NCI-H345 (cell line): ENCODE measurements at places on chromosomes 1 and 21.

DNA sequence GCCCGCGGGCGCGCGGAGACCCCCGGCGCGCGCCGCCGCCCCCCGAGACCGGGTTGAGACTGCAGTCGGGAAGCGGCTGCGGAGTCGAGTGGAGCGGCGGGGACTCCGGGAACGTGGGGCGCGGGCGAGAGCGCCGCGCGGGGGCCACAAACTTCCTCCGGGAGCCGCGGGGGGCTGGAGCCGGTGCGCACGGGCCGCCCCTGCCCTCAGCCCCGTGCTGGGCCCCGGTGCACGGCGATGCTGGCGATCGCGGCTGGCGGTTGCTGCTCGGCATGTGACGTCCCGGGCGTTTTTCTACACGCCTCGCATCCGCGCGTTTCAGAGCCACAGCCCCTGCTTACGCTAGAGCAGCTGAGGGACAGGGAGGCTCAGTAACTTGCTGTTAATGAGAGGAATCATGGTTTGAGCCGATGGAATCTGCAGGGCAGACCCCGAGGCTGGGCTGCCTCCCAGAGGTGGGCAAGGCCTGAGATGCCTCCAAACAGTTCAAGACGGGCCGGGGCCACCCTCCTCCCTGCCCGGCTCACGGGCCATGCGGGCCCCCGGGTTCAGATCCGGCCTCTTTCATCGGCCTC, 520 bp downstream of the TMEM201 start:
- peak; percentile 5 for DNase-seq

GRCh38 chr1:175552306-175552705, 191.1 kb downstream of the TNR start:
- DNase-seq = no peak

DNA sequence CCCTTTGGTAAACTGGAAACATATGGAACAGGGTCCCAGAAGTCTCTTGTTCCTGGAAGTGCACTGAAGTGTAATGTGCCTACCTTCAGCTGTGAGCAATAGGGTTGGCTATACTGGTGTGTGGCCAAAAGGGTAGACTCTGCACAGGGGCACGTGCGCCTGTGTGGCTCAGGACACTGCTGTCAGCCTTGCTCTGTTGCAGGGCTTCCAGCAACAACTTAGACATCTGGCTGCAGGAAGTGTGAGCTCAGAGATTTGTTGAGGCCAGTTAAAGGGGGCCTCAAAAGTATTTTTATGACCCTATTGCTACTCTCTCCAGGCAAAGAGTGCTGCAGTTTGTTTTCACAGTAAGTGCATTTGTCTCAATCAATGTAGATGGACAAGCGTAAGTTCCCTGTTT, 7.5 kb downstream of the CTPS1 start:
- DNase-seq = no peak

- DNase-seq = peak; percentile 44
These were observed 25.1 kb upstream of the PHGDH start for GRCh38 chr1:119686661-119687060.

- DNase-seq = no peak
These were observed 61.9 kb downstream of the CRP start for GRCh38 chr1:159652506-159652905.

DNA sequence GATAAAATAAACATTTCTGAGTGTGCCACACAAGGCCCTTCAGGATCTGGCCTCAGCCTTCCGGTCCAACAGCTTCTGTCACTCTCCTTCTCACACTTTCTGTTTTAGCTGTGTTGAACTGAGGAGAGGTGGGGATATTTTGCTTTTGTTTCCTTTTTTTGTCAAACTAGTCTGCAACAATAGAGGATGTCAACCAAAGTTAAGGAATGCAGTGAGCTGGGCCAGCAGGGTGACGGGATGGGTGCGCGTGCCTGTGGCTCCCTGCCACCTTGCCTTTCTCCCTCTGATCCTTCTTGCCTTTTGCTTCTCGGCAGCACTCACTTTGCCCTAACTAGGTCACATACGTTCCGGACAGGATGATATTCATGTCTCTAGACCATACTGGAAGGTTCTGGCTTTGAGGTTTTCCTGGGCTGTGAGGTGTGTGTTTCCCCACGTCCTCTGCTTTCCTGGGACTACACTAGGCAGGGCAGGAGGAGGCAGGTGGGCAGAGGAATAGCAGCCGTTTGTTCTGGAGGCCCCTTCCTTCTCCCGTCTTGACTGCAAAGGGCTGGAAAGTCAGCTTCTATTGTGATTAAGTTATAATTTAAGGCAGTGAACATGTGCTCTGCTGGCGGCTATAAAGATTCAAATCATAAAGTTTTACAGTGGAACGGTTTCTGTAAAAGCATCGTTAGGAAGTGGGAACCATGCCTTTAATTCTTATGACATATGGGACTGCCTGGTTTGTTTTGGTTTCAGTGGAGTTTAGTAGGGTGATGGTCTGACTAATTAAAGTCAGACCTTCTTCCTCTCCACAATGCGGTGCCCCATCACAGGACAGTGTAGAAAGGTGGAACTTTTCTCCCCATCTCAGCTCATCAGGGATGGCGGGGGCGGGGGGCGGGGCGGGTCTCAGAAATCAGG, 67.8 kb downstream of the RNF220 start:
- no peak for DNase-seq

DNA sequence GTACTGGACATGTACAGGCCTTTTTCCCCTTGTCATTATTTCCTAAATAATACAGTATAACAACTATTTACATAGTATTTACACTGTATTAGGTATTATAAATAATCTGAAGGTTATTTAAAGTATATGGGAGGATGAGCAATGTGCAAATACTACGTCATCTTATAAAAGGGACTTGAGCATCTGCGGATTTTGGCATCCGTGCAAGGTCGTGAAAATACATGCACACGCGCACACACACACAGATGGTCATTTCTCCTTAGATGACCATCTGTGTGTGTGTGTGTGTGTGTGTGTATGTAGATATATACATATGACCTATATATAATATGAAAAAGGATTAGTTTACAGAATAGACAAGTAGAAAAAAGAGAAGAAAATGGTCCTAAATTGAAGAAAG, 15.4 kb downstream of the ALG14 start:
- DNase-seq = no peak

DNA sequence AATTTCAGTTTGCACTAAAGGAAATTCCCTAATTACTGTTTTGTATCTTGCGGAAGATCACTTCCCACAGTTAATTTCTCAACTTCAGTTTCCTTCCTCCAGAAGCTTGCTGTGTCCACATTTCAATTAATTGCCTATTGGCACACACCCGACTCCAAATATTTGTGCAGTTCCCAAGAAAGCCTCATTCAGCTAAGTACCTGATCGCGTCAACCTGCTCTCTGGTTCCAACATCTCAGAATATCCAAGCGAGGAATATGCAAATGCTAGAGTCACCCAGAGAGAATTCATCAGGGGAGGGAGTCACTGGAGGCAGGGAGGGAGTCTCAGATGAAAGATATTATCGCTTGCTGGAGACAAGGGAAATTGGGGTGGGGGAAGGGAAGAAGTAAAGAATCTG, 351.3 kb downstream of the RRAGC start:
- peak; percentile 9 for DNase-seq

DNA sequence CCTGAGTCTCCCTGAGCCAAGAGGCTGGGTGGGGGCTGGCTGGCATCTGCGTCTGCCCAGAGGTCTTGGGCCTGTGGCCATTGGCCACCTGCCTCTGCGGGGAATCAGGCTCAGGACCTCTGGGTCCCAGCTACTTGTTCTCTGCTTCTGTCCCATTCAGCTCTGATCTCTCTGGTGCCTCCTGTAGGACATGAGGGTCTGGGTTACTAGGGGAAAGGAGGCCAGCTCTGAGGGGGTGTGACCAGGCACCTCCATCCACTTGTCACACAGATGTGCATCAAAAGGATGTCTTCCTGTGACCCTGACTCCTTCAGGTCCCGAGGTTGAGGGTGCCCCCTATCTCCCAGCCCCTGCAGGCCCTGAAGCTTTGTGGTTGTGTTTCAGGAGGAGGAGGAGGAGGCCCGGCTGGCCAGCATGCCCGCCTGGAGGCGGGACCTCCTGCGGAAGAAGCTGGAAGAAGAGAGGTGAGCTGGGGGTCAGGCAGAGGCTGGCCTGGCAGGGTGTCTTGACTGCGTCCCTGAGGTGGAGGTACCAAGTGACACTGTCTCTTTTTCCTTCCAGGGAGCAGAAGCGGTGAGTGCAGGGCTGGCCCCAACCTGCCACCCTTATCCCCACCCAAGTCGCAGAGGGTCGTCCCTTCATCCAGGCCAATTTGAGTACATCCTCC, 9.0 kb downstream of the TNFRSF25 start:
- DNase-seq = no peak

GRCh38 chr1:56414728-56415224, 164.6 kb downstream of the PLPP3 start:
- DNase-seq = peak; percentile 95

- no peak for DNase-seq
These were observed 778.1 kb upstream of the TMPRSS15 start for GRCh38 chr21:19181604-19182140.

- no peak for DNase-seq
These were observed 216.1 kb downstream of the NPHP4 start for GRCh38 chr1:5776035-5776550.

- no peak for DNase-seq
These were observed 69.4 kb downstream of the DEGS1 start for GRCh38 chr1:224252479-224252878.

GRCh38 chr1:47679826-47680225, 242.0 kb downstream of the FOXD2 start:
- DNase-seq = no peak

GRCh38 chr1:84939151-84939550, 46.1 kb upstream of the LPAR3 start:
- DNase-seq = no peak

- DNase-seq = peak; percentile 84
These were observed 929 bp upstream of the FOXJ3 start for GRCh38 chr1:42335809-42336518.

DNA sequence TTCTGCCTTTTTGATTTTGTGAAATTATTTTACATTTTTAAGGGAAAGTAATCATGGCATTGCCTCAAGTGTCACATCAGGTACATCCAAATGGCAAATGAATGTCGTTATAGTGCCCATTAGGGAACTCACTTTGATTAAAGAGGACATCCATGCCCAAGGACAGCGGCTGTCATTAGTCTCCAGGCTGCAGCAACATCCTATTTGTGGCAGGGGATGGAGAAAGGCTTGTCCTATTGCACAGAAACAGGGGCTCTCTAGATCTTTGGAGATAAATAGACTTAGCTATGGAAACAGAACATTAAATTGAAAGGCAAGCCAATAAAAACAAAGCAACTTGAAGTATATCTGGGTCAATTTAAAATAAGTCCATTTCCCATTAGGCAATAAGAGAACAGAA, 439.3 kb downstream of the NEGR1 start:
- DNase-seq = no peak

GRCh38 chr1:160070243-160071163, 543 bp upstream of the KCNJ10 start:
- peak; percentile 72 for DNase-seq

DNA sequence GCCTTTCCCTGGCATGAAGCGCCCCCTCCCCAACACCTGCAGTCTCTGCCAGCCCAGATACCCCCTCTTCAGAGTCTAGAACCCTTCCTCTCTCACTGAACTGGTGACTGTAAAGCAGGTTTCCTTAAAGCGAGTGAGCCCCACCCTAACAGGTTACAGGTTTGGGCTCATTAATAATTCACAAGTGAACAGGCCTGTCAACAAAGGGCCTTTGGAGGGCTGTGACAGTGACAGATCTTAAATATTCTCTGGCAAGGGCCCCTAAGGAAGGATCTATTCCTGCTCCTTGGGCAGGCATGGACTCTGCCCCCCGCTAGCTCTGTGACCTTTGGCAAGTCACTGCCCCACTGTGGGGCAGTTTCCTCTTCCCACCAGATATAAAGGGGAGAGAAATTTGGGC, 5.6 kb upstream of the TTC39A start:
- no peak for DNase-seq

DNA sequence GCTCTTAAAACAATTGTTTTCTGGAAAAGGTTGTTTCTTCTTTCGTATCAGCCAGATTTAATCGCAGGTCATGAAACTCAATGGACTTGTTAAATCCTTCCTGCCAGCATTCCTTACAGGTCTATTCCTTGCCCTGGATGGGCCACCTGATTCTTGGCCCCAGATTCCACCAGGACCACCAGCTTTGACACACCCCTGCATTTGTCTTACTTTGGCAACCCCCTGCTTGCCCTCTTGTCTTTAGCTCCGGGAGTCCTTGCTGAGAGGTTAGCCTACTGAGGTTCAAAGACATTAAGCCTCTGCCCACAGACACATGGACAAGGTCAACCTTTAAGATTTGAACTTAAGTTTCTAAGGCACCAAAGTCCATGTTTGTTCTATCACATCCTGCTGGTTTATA, 27.1 kb upstream of the DAB1 start:
- DNase-seq = no peak

DNA sequence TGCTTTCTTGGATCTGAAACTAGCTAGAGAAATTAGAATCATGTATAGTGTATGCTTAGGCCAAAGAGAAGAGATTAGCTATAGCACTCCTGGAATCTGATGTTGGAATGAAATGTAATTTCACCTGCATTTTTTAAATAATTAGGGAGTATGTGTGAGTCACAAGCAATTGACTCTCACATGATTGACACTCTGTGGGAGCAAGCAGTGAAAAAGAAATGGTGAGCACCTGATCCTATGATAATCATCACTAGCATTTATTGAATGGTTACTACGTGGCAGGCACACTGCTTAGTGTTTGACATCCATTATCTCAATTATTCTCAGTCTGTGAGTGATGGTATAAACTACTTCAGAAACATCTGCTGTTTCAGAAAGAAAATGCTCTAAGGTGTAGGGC, 176.6 kb downstream of the NRIP1 start:
- DNase-seq = no peak

DNA sequence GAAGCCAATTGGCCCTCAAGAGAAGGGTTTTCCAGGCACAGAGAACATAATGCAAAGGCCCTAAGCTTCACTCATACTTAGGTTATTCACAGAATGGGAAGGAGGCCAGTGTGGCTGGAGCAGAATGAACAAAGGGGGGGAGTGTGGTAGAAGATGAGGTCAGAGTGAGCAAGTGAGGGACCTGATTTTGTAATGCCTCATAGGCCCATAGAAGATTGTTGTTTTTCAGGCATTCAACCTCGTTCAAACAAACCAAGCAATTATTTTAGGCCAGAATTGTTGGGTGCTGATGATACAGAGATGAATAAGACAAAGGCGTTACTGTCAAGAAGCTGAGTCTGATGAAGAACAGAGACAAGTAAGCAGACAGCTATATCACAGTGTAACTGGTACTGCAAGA, 54.5 kb upstream of the RAP1A start:
- DNase-seq = no peak

DNA sequence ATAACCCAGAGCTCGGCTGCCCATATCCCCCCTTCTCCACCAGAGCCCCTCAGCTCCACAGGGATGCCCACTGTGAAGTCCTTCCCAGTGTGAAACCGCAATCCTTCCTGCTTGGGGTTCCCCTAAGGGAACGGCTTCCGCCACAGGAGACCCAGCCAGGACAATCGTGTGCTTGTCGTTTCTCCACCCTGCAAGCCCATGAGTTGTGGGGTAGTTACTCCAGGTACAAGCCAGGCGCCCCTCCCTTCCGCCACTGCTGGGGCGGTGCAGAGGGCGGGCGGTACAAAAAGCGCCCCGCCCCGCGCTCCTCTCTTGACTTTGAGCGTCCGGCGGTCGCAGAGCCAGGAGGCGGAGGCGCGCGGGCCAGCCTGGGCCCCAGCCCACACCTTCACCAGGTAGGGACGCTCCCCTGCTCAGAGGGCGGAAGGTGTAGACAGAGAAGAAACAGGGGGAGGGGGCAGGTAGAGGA, at the start of gene TINAGL1:
Gene TINAGL1, plus strand, starts transcription at position 315 of the 469 bp plus-strand sequence. CDS start 634 bp downstream, outside the sequence.
- no peak for DNase-seq
